Activated CD4-positive, alpha-beta memory T cell treated with anti-CD3 and anti-CD28 coated beads, Interleukin-2, amount 10 ng/mL, durations not matched to agents 7 days and 5 days (primary cell): ENCODE measurements at places on chromosomes 5 and 9. TPM values are rescaled to one million over a fixed set of nuclear protein-coding genes. Genes with fewer than 3 reads are reported as not detected.

DNA sequence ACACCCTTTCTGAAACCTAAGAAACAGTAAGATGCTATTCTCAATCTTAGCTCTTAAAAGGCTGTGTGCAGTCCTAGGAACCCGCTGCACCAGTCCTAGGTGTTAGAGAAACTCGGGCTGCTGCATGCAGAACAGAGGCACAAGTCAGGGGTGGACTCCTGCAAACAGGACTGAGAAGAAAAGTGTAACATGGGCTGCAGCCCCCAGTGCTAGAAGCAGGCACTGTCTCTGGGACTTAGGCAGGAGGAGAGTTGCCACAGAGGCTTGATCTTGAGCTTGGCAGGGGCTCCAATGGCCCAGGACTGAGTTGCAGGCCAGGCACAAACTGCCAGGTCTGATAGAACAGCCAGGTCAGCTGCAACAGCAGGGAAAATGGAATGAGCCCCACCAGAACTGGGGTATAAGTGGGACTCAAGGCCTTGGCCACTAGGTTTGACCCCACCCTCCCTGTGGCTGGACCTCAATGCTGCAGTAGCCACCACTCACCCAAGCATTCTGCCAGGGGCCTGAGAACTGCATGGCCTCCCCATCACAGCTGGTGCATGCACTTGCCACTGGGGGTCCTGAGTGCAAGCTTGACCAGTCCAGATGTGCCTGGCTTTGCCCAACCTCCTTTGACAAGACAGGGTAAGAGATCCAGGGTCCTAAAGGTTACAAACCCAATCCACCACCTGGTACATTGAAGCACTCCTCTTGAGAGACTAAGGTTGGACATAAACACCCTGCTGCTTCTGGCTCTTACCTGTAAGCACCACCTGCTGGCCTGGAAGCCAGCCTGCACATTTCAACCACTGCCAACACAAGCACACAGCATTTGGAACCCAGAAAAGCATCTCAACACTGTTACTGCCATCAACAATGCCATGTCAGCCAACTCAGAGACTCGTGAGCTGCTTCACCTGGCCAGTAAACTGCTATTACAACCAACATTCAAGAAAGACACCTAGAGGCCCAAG, 103.3 kb downstream of the FBXL17 start:
- DNase-seq: no peak
- H3K36me3 ChIP-seq: peaks cover 3% of the 10 kb centered on the region
- H3K4me1 ChIP-seq: peaks cover 5% of the 10 kb centered on the region
- no peak overlapping the region for H3K4me3 ChIP-seq
- H3K27me3 ChIP-seq: no peaks in the 10 kb centered on the region

CD180 gene
- total RNA-seq: 0.75 TPM

IL12B gene
- total RNA-seq: not detected

DNA sequence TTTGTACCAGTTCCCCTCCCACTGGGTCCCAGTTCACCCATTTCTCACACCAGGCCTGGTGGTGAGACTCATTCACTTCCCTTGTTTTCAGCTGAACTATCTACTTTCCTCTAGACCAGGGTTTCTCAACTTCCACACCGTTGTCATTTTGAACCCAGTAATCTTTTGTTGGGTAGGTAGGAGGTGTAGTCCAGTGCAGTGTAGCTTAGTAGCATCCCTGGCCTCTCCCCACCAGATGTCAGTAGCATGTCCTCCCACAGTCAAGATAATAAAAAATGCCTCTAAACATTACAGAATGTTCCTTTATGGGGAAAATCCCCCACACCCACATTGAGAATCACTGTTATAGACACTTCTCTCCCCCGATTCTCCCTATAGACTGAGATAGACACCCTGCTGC, 299.1 kb downstream of the EPB41L4A start:
- peaks cover 17% of the 10 kb centered on the region for H3K27me3 ChIP-seq
- H3K4me1 ChIP-seq: no peaks in the 10 kb centered on the region
- H3K4me3 ChIP-seq: no peak overlapping the region

DNA sequence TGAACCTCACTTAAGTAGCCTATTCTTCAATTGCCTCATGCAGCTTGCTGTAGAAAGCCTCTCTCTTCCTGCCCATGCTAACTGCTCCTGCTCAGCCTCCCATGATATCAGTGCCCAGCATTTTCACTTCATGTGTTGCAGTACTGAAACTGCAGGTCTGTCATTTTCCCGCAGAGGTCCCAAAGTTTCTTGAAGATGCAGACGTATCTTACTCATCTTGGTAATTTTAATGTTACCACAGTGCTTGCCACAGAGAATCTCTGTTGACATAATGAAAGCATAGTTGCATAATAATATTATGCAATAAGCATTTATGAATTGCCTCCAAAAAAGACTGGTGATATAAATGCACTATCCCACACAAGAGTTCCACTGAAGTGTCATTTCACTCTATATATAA, 561.1 kb upstream of the DAP start:
- no peak for DNase-seq
- peaks cover 3% of the 10 kb centered on the region for H3K27me3 ChIP-seq
- no peaks in the 10 kb centered on the region for H3K4me1 ChIP-seq
- no peak overlapping the region for H3K27ac ChIP-seq
- no peaks in the 10 kb centered on the region for H3K36me3 ChIP-seq
- H3K4me3 ChIP-seq: no peak overlapping the region

MLANA gene
- total RNA-seq: not detected

DNA sequence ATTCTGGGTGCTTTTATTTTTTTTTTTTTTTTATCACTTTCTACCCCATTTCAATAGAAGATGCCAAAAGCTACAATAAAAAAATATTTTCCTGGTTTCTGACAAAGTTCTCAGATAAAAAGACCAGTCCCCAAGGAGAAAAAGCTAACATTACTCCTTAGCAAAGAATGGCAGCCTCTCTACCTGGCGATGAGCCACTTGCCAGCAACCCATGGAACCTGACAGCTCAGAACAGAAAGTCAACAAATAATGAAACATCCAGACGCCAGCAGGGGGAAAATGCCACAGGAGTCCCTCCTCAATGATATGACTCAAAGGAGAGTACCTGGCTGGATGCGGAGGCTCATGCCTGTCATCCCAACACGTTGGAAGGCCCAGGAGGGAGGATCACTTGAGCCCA, 123.2 kb downstream of the MYO10 start:
- no peak overlapping the region for H3K4me3 ChIP-seq
- H3K27me3 ChIP-seq: no peaks in the 10 kb centered on the region
- DNase-seq: no peak

TBC1D9B gene
- 69.2 TPM for total RNA-seq

DNA sequence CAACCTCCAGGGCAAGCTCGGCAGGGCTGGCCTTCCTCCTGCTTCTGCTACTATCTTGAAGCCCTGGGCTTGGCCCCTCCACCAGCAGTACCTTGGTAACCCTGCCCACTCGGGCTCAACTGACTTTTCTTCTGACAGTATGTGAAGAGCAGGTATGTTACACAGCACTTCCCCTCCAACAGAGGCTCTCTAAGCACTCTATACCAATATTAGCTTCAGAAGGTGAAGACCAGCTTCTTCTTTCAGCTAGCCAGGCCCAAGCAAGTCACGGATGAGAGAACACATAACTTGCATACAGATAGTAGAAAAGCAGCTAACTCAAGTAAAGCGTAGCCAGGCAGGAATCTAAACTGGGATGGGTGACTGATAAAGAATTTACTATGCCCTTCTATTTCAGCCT, 64.3 kb downstream of the FEM1C start:
- no peak for DNase-seq
- H3K27ac ChIP-seq: no peak overlapping the region
- H3K27me3 ChIP-seq: peaks cover 36% of the 10 kb centered on the region
- no peaks in the 10 kb centered on the region for H3K36me3 ChIP-seq

GHR gene
- total RNA-seq: not detected

RANBP17 gene
- total RNA-seq: not detected

PALM2AKAP2 gene
- total RNA-seq: not detected

GRCh38 chr5:73266925-73267765, 94.2 kb downstream of the TMEM174 start:
- no peak for DNase-seq
- no peaks in the 10 kb centered on the region for H3K36me3 ChIP-seq
- no peaks in the 10 kb centered on the region for H3K4me1 ChIP-seq
- H3K4me3 ChIP-seq: no peak overlapping the region
- peaks cover 19% of the 10 kb centered on the region for H3K27me3 ChIP-seq

- H3K4me3 ChIP-seq: no peak overlapping the region
- H3K4me1 ChIP-seq: peaks cover 4% of the 10 kb centered on the region
- no peak for DNase-seq
- no peak overlapping the region for H3K27ac ChIP-seq
- peaks cover 10% of the 10 kb centered on the region for H3K27me3 ChIP-seq
Observed at GRCh38 chr5:78586251-78586650, 62.3 kb downstream of the LHFPL2 start.

GRCh38 chr9:21833090-21833801, 30.8 kb downstream of the MTAP start:
- H3K27ac ChIP-seq: no peak overlapping the region
- no peaks in the 10 kb centered on the region for H3K27me3 ChIP-seq
- DNase-seq: no peak
- H3K36me3 ChIP-seq: peaks cover 77% of the 10 kb centered on the region

CDX1 gene
- not detected for total RNA-seq

DNA sequence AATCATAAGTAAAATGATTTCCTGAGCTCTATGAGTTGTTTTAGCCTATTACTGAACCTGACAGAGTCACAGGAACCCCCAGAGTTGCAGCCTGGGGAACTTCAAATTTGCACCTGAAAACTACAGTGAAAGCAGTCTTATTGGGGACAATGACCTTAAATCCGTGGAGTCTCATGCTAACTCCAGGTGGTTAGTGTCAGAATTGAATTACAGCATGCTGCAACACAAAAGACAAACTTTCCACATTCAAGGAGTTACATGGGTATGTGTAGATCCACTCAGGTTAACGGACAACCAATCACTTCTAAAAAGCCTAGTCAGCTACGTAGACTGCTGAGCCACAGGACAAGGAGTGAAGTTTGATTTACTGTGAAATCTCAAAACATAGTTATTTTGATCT, 49.7 kb downstream of the PLPP1 start:
- no peak overlapping the region for H3K27ac ChIP-seq
- no peak overlapping the region for H3K4me3 ChIP-seq
- H3K4me1 ChIP-seq: peaks cover 6% of the 10 kb centered on the region
- no peaks in the 10 kb centered on the region for H3K36me3 ChIP-seq

GRCh38 chr5:145800181-145800580, 35.0 kb downstream of the PRELID2 start:
- no peak overlapping the region for H3K27ac ChIP-seq
- DNase-seq: no peak

DNA sequence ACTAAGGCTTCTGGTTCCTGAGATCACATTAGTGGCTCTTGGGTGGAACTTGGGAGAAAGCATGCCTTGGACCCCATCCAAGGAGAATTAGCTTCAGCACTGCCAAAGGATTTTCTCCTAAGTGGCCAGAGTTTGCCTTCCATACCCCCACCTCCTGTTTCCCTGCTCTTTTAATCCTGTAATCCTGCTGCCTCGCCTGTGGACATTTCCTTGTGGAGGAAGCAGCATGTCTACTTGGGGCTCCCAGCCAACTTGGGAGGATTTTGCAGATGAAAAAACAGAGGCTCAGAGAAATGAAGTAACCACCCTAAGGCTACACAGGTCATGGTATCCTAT, 1.6 kb downstream of the ARSI start:
- no peaks in the 10 kb centered on the region for H3K36me3 ChIP-seq
- H3K4me1 ChIP-seq: no peaks in the 10 kb centered on the region
- H3K27ac ChIP-seq: no peak overlapping the region

ZFR gene
- total RNA-seq: 45.1 TPM

- no peak for DNase-seq
- H3K4me3 ChIP-seq: no peak overlapping the region
- H3K27ac ChIP-seq: no peak overlapping the region
- no peaks in the 10 kb centered on the region for H3K36me3 ChIP-seq
Observed at GRCh38 chr9:124843456-124844034, 9.7 kb upstream of the WDR38 start.
